ENCODE measurements at places on chromosomes 12 and 14. TPM values are rescaled to one million over a fixed set of nuclear protein-coding genes. Genes with fewer than 3 reads are reported as not detected.

Gene LRIG3
- total RNA-seq, result 28.2 TPM

Gene HOXC12
- total RNA-seq, result not detected

Gene KIF26A
- 1.00 TPM for total RNA-seq

Gene RNASE7
- 2.7 TPM for total RNA-seq

Gene SRGAP1
- total RNA-seq, result 5.8 TPM

Gene PRKAB1
- total RNA-seq, result 26.8 TPM
